ENCODE measurements at places on chromosomes 16 and 17.

- no peak for DNase-seq
Measured at GRCh38 chr17:41118721-41119120, 548 bp upstream of the KRTAP4-11 start.

- no peak for DNase-seq
Measured at GRCh38 chr17:41800601-41801373, 11.0 kb downstream of the P3H4 start.

- DNase-seq, result no peak
Measured at GRCh38 chr17:13129356-13129755, 111.5 kb upstream of the ELAC2 start.

GRCh38 chr16:85754413-85754812, 3.5 kb upstream of the C16orf74 start:
- DNase-seq, result peak; percentile 41

GRCh38 chr16:57411362-57411976, 6.9 kb downstream of the CCL17 start:
- no peak for DNase-seq

DNA sequence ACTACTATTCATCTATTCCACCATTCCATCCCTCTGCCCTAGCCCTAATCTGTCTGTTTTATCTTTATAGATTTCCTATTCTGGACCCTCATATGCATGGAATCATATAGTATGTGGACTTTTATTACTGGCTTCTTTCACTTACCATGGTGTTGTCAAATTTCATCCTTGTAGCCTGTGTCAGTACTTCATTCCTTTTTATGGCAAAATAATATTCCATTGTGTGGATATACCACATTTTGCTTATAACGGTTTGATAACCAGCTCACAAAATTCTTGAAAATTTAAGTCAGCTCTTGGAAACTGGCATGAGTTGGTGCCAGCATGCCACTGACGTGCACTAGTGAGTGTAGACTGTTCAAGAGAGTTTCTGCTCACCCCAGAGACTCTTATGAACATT, 30.3 kb upstream of the MRC2 start:
- DNase-seq, result no peak

DNA sequence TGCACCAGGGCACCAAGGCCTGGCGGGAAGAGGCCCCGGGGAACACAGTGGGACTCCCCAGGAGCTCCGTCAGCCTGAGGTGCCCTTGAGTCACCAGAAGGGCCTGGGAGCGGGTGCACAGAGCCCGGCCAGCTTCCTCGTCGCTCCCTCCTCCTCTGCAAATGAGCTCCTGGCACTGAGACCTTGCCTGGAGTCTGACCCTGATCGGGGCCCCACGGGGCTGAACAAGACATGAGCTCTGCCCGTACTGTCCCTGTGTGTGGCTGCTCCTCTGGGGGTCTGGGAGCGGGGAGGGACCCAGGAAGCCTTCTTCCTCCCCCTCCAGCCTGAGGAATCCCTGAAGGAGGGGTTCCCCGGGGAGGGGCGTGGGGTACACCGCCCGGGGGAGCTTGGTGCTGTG, 36.4 kb upstream of the SSTR5 start:
- no peak for DNase-seq

DNA sequence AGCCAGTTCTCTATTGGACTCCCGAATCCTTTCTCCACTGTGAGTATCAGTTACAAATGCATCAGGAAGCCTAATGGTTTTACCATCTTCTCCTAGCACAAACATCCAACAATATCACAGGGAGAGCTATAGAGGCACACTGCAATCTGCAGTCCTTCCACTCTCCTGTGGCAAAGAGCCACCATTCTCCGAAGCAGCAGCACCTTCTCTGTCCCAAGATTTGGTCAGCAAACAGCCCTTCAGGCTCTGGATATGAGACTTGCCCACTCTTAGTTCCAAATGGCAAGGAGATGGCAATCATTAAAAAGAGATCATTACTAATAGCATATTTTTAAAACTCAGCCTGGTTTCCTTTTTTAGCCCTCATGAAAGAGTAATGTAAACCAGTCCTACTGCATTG, 223.4 kb downstream of the HS3ST3A1 start:
- no peak for DNase-seq

DNA sequence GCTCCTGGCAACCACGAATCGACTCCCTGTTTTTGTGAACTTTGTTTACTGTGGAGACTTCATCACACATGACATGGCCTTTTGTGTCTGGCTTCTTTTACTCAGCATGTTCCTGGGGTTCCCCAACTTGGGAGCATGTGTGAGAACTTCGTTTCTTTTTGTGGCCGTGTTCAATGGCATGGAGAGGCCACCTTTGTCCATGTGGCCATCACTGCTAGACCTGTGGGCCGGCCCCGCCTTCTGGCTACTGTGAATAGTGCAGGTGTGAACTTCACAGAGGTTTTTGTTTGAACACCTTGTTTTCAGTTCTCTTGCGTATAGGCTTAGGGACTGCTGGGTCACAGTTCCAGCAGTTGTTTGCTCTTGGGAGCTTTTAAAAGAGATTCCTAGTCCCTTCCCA, 5.7 kb upstream of the SLC38A8 start:
- DNase-seq, result no peak

DNA sequence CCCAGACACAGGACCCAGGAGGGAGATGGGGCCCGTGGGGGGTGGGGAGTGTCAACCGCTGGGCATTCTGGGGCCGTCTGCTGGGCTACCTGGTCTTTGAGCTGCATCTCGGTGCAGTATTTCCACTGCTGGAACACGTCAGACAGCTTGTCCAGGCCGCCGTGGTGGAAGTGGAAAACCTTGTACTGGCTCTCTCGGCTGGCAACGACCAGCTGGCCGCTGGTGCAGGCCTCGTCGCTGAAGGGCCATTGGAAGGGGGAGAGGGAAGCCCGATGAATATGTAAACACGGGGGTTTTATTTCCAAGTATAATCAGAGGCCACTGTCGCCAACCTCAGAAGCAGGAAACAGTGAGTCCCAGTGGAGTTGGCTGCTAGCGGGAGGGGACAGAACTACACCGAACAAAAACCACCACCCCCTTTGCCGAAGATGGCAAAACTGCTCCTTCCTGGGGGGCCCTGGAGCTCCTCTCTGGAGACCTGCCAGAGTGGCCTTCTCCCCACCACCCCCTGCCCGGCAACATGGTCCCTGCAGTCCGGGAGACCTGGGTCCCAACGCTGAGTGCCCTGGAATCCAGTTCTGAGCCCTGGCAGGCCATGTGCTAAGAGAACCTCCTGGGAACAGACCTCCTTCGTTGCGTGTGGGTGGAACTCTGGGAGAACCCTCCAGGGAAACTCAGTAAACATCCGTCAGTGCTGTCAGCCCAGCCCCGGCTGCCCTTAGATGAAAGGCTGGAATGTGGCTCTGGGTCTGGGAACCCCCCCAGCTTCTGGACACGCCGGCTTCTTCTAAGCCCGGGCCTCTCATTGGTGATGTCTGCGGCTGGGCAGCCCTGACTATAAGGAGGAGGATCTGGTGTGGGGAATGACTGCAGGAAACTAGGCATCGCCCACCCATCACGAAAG, 84.1 kb downstream of the TBC1D16 start:
- DNase-seq, result no peak

- DNase-seq, result no peak
Measured at GRCh38 chr16:4097826-4098240, 18.4 kb downstream of the ADCY9 start.

GRCh38 chr17:4721203-4722135, 9.8 kb upstream of the MED11 start:
- DNase-seq, result no peak

- DNase-seq, result no peak
Measured at GRCh38 chr16:85474621-85475217, 138.4 kb upstream of the GSE1 start.

GRCh38 chr17:50356892-50357510, 11.1 kb downstream of the XYLT2 start:
- no peak for DNase-seq

DNA sequence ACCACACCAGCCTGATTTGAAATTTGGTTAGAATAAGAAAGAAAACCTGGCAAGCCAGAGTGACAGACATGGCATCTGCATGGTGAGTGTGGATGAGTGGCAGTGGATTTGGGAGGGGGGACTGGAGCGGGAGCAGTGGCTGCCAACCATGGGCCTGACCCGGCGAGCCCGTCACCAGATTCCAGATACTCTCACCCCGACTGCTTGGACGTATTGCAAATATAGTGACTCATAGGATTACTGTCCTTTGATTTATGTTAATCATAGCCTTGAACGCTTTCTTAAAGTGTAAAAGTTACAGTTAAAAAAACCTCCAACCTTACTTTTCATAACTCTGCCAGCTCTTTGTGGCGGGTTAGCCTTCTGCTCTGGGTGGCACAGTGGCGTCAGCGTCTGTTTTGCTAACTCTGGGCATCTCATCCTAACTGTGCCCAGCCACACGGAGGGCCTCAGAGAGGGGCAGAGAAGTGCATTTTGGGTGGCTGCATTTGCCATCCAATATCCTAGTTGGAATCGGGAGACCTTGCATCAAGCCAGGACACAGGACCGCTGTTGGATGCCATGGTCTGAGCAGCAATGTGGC, 26.8 kb upstream of the FOXK2 start:
- no peak for DNase-seq

GRCh38 chr17:35866341-35866950, 2.2 kb downstream of the HEATR9 start:
- no peak for DNase-seq

- peak; percentile 64 for DNase-seq
Measured at GRCh38 chr17:74457146-74457819, 9.2 kb upstream of the CD300A start.

GRCh38 chr17:4006165-4006589, 41.9 kb upstream of the ATP2A3 start:
- no peak for DNase-seq

- DNase-seq, result peak; percentile 8
Measured at GRCh38 chr16:57186872-57187854, 1.0 kb downstream of the RSPRY1 start.

GRCh38 chr16:68596266-68596665, 48.8 kb upstream of the CDH3 start:
- DNase-seq, result no peak

GRCh38 chr16:11677451-11677951, 9.2 kb downstream of the SNN start:
- no peak for DNase-seq

DNA sequence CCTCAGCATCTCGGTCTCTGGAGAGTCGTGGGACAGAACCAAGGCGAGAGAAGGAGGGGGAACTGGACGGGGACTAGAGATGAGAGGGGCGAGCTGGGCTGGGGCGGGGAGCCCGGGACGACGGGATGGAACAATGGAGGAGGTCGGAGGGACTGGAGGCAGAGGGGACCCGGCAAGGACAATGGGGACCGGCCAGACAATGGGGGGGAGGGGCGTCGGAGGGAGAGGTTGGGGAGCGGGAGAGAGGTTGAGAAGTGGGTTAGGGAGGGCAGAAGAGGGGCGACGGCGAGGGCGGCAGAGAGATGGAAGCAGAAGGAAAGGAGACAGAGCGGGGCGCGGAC, 719 bp downstream of the NGFR start:
- no peak for DNase-seq

GRCh38 chr17:57666201-57666870, 78.8 kb downstream of the CCDC182 start:
- no peak for DNase-seq

- DNase-seq, result peak; percentile 87
Measured at GRCh38 chr17:3914312-3914670, 2.0 kb downstream of the P2RX1 start.

- DNase-seq, result no peak
Measured at GRCh38 chr16:83952587-83952939, 477 bp upstream of the OSGIN1 start.

- DNase-seq, result no peak
Measured at GRCh38 chr16:14070877-14071575, at the start of gene MRTFB. MRTFB (plus strand) TSS chr16:14071319; CDS start chr16:14140607, 69,288 bp downstream.

GRCh38 chr17:38867968-38868816, 1.7 kb upstream of the LASP1 start:
- DNase-seq, result no peak

GRCh38 chr16:85090873-85091521, 21.3 kb downstream of the CIBAR2 start:
- DNase-seq, result peak; percentile 75

GRCh38 chr17:59897090-59897489, 4.2 kb downstream of the RPS6KB1 start:
- DNase-seq, result peak; percentile 11

DNA sequence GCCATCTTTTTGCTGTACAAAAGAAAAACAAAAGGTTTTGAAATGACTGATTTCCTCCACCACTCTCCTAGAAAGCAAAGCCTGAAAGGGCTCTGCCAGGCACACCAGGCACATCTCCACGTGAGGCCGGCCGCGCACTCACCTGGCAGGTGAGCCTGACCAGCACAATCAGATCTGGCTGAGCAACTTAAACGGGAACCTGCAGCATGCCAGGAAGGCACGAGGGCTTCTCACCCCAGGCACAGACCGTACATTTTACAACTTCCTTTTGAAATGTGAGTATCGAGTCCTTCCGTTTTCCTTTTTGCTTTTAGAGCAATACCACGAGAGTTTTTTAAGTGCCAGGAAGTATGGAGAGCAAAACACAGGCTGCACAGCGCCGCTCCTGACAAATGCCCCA, 22.5 kb downstream of the SLC38A10 start:
- DNase-seq, result no peak

DNA sequence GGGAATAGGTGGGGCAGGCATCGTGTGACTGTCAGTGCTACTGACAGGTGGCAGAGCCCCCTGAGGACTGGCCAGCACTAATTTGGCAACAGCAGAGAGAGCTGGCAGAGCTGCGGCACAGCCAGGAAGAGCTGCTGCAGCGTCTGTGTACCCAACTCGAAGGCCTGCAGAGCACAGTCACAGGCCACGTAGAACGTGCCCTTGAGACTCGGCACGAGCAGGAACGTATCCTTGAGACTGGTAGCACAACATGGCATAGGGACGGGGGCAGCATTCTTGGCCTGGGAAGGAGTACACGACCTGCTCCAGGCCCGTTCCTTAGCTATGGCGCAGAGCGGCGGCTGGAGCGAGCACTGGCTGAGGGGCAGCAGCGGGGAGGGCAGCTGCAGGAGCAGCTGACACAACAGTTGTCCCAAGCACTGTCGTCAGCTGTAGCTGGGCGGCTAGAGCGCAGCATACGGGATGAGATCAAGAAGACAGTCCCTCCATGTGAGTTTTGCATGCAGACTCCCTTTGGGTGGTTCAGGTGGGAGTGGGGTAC, 3.0 kb upstream of the NRN1L start:
- no peak for DNase-seq

GRCh38 chr17:1270210-1271029, at the start of gene BHLHA9:
BHLHA9 (plus strand) TSS chr17:1270444; CDS start chr17:1270564, 120 bp downstream.
- no peak for DNase-seq

- no peak for DNase-seq
Measured at GRCh38 chr16:80347002-80347401, 193.8 kb upstream of the DYNLRB2 start.
